Stimulated activated CD4-positive, alpha-beta T cell treated with anti-CD3 and anti-CD28 coated beads, Interleukin-1b, Interleukin-23, amount 100 ng/mL, for 1 hour (primary cell): ENCODE measurements at places on chromosomes 6 and 20.

DNA sequence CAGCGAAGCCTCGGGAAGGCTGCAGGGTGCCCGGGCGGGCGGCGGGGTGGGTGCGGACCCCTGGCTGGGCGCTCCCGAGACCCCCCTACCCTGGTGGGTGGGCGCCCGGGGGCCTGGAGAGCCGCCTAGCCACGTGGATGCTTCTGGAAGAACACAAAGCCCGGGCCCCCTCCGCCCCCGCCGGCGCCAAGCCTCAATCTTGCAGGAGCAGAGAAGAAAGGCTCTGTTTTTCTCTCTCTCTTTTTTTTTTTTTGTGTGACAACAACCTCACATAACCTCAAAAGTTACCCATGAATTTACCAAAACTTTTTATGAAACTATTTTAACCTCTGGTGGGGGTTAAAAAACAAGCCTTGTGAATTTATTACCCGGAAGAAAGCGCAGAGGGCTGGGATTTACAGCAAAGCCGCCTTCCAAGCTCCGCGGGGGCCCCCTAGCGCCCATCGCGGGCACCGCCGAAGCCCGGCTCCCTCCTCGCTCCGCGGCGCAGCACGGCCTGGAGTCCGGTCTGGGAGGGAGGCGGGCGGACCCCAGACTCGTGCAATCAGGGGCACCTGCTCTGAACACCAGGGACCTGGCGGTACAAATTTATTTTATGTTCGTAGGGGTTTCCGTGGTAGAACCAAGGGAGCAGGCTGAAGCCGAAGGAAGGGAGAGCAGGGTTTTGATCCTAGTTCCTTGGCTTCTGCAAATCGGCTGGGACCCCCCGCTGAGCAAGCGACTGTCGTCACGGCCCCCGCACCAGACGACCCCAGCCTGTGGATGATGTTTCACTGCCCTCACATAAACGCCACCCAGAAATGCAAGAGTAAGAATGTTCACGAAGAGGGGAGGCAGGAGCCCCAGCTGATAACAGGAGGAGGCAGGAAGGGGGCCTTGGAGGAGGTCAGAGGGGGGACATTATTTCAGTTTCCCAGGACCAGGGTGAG is 58.9 kb downstream of the ZNF831 start:
- DNase-seq = peak; percentile 48

DNA sequence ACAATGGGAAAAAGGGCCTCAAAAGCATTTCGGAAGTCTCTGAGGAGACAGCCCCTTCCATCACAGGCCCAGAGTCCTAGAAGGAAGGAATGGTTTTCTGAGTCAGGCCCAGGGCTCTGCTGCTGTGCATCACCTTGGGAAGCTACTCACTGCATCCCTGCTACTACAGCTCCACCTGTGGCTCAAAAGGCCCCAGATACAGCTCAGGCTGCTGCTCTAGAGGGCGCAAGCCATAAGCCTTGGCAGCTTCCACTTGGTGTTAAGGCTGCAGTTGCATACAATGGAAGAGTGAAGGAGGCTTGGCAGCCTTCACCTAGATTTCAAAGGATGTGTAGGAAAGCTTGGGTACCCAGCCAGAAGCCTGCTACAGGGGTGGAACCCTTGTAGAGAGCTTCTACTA is 54.8 kb downstream of the MEI4 start:
- DNase-seq = no peak

DNA sequence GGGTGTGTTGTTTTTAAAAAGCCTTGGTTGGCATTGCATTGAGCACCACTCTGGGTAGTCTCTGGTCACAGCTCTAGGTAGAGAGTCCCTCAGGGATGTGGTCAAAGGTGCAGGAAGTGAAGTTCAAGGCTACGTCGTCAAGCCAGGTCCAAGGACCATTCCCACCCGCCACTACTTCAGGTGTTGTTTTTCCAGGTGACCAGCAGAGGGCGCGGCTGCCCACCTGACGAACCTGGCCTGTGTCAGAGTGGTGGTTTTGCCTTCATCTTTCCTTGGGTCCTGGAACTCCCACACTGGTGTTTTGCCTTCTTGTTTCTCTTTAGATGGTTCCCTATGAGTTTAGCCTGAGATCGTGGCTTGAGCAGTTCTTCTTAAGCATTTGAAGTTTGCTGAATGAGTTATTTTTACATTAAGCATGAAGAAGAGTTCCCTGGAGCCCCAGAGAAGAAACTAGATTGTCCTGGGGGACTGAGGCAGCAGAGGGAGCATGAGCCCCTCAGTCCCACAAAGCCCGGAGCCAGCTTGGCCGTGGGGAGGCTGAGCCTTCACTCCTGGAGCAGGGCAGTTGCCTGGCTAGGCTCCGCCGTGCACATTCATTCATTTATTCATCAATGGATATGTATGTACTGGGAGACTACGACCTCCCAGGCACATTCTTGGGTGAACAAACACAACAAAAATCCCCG is 5.6 kb upstream of the PHACTR3 start:
- DNase-seq = no peak

DNA sequence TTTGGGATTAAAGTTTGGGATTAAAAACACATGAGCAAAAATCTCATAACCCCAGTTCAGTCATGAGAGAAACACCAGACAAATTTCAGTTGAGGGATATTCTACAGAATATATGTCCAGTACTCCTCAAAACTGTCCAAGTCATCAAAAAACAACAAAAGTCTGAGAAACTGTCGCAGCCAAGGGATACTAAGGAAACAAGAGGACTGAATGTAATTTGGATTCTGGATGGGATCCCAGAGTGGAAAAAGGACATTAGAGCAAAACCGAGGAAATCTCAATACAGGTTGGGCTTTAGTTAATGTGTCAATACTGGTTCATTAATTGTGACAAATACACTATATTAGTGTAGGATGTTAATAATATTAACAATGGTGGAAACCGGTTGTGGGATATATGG is 219.3 kb downstream of the BCKDHB start:
- no peak for DNase-seq

DNA sequence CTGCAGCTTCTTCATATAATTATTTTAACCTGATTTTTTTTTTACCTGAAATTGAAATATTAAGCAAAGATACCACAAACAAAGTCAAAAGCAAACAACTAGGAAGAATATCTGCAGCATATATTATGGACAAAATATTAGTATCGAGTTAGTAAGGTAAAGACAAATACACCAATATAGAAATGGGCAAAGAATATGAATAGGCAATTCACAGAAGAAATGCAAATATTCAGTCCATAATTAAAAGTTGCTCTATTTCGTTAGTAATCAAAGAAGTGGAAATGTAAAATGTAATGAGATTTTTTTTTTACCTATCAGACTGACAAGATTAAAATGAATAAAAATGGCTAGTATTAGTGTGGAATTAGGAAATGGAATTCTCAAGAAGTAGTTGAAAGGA is 121.5 kb downstream of the CD83 start:
- no peak for DNase-seq

DNA sequence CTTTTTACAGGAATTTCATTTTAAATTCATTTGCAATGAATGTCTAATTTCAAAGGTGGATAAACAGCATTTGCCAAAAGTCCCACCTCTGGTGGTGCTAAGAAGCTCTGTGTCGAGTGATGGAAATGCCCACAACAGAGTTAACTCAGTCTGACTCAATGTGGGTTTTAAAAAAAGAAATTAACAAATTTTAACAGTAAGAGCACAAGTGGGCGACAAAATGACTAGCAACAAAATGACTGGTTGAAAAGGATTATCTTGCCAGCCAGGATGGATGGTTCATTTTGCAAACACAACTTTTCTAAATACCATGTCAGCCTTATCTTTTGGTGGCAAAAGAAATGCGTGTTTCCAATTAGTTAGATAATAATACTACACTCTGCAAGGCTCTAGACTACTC is 14.3 kb upstream of the TAGAP start:
- DNase-seq = no peak

- no peak for DNase-seq
Observed at GRCh38 chr20:10658876-10659632, 14.7 kb downstream of the JAG1 start.

- no peak for DNase-seq
Observed at GRCh38 chr6:153949616-153950015, 89.4 kb upstream of the OPRM1 start.

GRCh38 chr20:46126440-46127056 is 8.4 kb downstream of the CD40 start:
- no peak for DNase-seq

DNA sequence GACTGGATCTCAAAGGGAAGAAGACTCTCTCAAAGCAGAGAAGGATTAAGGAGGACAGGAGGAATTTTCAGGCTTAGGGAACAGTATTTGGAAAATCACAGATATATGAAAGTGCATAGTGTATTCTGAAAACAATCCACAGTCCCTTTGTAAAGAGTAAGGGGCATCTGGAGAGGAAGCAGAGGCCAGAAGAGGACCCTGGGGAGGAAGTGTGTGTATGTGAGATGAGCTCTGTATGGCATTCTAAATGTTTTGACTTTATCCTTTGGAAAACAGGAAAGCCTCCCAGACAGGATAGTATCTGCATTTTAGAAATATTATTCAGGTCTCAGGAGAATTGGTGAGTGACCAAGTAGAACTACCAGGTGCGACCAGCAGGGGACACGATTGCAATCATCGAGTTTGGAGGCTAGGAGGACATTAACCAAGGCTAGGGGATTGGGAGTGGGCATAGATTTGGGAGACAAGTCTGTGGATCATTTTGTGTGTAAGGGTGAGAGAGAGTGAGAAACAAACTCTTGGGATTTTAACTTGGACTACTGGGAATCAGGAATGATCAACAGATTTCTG is 38.3 kb upstream of the FAM184A start:
- no peak for DNase-seq

DNA sequence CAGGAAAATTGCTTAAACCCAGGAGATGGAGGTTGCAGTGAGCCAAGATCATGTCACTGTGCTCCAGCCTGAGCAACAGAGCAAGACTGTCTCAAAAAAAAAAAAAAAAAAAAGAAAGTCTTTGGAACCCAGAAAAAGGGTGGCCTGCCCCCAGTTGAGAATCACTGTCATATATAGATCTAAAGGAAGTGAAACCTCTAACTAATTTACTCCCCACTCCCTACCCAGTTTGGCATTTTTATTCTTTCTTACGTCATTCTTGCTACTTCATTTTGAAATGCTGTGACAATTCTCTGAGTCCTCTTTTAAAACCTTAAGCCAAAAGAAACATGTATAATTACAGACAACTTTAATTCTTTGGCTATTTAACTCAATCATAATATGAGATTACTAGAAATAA is 254.8 kb downstream of the CDC5L start:
- DNase-seq = no peak

DNA sequence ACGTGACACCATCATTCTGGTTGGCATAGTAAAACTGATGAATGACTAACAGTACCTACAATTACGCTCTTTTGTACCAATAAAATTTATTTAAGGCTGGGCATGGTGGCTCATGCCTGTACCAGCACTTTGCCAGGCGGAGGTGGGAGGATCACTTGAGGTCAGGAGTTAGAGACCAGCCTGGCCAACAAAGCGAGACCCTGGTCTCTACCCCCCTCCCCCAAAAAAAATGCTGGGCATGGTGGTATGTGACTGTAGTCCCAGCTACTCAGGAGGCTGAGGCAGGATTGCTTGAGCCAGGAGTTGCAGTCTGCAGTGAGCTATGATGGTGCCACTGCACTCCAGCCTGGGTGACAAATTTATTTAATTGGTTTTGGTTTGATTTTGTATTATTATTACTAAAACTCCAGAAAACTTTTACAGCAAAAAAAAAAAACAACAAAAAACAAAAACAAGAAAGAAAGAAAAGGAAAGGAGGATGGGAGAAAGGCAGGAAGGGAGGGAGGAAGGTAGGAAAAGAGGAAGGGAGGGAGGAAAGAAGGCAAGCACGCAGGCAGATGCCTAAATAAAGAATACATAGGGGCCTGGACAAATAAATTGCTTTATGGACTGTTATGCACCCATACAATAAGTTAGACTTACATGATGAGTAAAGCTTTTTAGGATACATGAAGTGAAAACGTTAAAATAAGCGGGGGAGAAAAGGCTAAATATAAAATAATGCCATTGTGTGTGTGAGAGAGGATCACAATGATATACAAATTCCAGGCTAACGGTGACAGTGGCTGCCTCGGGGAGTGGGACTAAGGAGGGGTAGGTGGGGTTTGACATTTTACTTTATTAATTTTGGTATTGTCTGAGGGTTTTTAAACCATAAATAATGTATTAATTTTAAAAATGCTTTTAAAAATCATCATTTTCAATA is 682 bp upstream of the ZSCAN9 start:
- DNase-seq = no peak

- DNase-seq = no peak
Observed at GRCh38 chr6:127514773-127515227, 4.3 kb downstream of the MTCL3 start.

DNA sequence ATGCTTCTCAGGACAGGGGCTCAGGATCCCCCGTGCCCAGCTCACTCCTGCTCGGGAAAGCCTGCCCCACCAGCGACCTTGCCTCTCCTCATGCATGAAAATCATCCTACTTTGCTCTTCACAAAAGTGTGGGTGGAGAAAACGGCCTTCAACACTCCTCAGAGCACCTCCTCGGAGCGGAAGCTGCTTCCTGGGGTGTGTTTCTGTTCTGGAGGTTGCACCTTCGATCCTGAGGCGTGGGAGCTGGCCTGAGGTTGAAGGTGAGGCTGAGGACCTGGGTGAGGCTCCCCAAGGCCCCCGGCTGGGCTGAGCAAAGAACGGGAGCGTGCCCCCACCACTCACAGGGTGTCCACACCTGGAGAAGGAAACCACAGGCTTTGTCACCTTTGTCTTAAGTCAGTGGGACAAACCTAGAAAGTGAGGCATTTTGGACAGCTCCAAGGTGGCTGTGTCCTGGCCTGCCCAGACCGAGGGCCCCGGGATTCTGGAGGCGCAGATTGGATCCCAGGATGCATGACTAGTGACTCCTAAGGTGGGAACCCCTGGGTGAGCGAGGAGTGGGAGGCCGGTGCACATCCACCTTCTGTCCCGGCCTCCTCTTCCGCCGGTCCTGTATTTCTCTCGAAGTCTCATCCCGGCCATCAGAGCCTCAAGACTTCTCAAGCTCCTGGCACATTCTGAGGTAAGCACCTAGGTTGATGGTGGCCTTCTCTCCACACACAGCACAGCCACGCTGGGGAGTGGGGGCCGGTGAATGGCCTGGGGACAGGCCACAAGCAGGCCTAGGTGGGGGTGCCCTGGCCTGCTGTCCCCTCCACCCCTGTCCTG is 104.7 kb downstream of the TMEM242 start:
- DNase-seq = no peak

DNA sequence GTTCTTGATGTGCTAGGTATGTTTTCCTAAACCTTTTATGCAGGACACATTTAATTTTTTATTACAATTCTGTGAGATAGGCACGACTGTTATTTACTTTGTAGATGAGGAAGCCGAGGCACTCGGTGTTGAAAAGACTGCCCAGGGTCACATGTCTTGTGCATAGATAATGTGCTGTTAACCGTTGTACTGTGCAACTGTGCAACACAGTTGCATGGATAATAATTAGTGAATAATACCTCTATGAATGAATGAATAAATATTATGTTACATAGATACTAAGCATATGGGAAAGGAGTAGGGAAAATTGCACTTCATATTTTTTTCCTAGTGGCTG is 60.3 kb upstream of the DEK start:
- DNase-seq = no peak

- DNase-seq = no peak
Observed at GRCh38 chr6:24032896-24033688, 92.9 kb upstream of the NRSN1 start.
